Psoas muscle (tissue), 8 donors: ENCODE measurements at places on chromosomes 2 and 18. TPM values are rescaled to one million over a fixed set of nuclear protein-coding genes. Genes with fewer than 3 reads are reported as not detected.

GRCh38 chr2:105915005-105915558 is 170.4 kb downstream of the NCK2 start:
- no peak for DNase-seq

GRCh38 chr18:26702086-26702485 is 153.7 kb upstream of the KCTD1 start:
- DNase-seq: no peak

GRCh38 chr2:175064797-175065196 is 59.6 kb upstream of the CHN1 start:
- DNase-seq: no peak

- no peak for DNase-seq
Measured at GRCh38 chr2:210190345-210190744, 19.1 kb upstream of the KANSL1L start.

FHL2 gene
- 40.9 TPM for polyA plus RNA-seq

GRCh38 chr2:190722835-190723234 is 74.0 kb downstream of the NAB1 start:
- no peak for DNase-seq
